ENCODE measurements at places on chromosomes 7 and 10.

- DNase-seq, result no peak
These were observed 101.3 kb downstream of the COL13A1 start for GRCh38 chr10:69902835-69903535.

GRCh38 chr7:29194594-29195427, at the start of gene CHN2:
TSS of gene CHN2 (plus strand) at chr7:29194775.
- DNase-seq, result peak; percentile 30

DNA sequence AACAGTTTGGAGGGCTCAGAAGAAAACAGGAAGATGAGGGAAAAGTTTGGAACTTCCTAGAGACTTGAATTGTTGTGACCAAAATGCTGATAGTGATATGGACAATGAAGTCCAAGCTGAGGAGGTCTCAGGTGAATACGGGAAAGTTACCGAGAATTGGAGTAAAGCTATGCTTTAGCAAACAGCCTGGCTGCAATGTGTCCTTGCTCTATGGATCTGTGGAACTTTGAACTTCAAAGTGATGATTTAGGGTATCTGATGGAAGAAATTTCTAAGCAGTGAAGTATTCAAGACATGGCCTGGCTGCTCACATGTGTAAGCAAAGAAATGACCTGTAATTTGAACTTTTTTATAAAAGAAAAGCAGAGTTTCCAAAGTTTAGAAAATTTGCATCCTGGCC, 240.2 kb upstream of the KLF14 start:
- DNase-seq, result no peak

GRCh38 chr10:79229071-79229541, 118.2 kb upstream of the PPIF start:
- no peak for DNase-seq

DNA sequence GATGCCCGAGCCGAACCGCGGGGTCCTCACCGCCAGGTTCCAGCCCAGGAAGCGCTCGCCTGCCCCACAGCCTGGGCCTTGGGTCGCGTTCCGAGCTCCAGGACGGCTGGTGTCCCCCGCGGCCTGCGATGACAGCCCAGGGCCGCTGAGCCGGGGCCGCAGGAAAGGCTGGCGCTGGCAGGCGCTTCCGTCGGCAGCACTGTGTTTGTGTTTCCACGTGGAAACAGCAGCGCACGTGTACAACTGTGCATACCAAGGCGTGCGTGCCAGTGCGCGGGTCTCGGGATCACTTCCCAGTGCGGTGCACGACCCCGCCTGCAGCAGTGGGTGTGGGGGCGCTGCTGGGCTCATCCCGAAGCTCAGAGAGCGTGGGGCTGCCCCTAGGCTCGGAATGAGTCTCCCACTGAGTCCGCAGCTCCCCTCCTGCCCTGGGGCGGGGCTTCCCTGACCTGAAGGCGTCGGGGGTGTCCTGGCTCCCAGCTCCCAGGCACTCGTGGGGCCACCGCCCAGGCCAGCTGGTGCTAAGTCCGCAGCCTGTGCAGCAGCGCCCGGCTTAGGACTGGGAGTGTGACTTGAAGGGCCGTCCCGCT, 17.2 kb downstream of the AP5Z1 start:
- DNase-seq, result no peak

DNA sequence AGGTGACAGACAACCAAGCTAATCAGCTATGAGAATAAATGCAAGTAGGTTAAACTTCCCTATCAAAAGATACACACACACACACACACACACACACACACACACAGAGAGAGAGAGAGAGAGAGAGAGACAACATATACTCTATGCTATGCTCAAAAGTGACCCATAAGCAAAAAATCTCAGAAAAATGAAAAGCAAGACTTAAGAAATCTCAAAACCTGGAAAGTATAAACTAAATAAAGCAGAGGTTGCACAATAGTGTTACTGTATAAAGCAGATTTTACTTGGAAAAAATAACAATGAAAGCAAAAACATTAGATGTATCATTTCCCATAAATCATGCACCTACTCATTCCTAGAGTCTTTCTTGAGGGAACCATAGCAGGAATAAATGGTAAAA, 221.5 kb downstream of the INHBA start:
- no peak for DNase-seq

DNA sequence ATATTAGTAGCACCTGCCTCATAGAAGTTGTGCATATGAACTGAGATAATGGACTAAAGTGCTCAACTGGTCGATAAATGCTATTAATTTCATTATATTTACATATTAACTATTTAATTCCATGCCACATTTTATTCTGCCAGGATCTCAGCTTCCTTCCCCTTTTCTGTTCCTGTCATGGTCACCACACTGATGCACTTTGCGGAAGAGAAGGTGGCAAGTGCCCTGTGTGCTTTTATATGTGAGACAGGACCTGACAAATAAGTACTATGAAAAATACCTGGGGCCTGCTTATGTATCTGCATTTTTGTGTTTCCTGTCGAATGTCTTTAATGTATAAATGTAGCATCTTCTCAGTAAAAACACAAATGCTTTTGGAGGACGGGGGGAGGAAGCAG, 12.2 kb downstream of the ATP6V0E2 start:
- no peak for DNase-seq

GRCh38 chr10:73368238-73368637, 9.6 kb upstream of the CFAP70 start:
- DNase-seq, result no peak

DNA sequence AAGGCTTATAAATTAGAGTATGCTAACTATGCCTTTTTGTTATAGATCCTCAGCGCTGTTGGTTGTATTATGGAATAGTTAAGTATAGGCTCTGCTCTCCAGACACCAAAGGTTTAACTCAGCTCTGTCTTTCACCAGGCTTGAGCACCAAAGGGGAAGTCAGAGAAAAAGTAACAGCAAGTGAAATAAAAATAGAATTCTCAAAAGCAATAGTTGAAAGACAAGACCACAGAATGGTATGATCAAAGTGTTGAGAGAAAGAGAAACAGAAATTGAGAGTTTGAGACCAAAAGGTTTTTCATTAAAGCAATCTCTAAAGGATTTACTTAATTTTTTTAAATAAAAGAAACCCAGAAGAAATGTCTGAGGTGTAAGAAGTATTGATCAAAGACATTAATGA, 529.8 kb upstream of the C7orf33 start:
- DNase-seq, result no peak

DNA sequence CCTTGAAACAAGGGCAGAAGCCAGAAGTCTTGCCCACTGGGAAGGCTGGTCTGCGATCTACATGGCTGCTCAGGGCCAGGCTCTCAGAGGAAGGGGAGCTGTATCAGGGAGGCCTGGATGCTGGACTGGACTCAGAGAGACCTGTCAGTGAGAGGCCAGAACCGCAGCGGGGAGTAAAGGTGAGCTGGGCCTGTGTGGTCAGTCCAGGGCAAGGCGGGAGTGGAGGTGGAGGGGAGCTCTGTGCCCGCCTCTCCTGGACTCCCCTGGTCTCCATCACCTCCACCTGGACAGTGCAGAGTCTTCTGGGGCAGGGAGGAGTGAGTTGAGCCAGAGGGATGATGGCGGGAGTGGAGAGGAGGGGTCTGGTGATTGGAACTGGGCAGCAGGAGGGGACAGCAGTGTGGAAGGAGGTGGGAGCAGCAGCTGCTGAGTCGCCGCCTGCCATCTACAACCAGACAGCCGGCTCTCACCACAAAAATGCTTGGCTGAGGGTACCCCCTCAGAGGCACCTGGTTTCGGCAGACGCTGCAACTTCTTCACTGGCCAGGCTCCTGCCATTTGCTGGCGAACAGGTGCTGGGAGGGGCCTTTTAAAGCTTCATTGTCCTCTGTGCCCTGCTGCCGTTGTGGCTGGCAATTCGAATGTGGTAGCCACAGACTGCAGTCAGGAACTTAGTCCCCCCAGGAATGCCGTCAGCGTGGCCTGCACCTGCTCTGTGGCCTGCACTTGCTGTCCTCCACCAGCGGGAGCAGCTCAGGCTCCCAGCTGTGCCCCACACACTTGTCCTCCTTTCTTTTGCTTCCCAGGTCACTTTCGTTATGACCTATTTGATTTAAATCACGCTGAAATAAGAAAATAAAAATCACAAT, 3.5 kb downstream of the RASSF4 start:
- DNase-seq, result no peak

DNA sequence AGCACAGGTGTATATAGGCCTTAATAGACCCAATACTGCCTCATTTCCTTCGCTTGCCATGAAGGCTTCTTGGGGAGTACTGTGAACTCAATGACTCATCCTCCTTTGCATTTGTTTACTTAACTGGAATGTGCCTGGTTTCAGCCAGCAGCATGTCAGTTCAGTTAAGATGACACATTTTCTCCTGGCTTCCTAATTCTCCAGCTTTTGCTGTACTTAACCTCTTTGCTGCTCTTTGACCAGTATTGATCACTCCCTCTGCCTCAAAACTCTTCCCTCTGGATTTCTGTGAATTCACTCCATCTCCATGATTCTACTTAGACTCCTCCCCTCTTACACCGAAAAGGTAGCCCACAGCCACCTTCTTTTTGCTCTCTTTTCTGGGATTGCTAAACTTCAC, 135.7 kb downstream of the MAGI2 start:
- peak; percentile 61 for DNase-seq

GRCh38 chr10:8227246-8227645, 172.8 kb downstream of the GATA3 start:
- no peak for DNase-seq

- DNase-seq, result no peak
These were observed 60.3 kb downstream of the WNT2 start for GRCh38 chr7:117262546-117262945.

- no peak for DNase-seq
These were observed 20.3 kb downstream of the CACUL1 start for GRCh38 chr10:118734475-118734874.

- no peak for DNase-seq
These were observed 29.7 kb downstream of the IMMP2L start for GRCh38 chr7:111532625-111533024.

DNA sequence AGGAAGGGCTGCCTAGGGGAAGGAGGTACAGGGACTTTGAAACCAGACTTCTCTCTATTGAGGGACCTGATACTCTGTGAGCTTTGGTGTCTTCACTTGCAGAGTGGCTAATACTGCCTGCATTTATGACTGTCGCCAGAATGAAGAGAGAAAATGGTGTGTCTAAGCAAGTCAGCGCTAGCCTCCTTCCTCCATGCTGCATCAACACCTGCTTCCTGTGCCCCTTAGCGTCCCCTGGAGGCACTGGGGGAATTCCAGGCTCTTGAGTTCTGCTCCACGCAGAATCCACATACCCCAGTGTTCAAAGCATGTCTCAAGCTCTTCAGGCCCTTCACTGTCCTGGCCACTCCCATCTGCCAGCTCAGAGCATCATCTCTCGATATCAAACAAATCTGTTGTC, 140.5 kb downstream of the PKD1L1 start:
- no peak for DNase-seq

DNA sequence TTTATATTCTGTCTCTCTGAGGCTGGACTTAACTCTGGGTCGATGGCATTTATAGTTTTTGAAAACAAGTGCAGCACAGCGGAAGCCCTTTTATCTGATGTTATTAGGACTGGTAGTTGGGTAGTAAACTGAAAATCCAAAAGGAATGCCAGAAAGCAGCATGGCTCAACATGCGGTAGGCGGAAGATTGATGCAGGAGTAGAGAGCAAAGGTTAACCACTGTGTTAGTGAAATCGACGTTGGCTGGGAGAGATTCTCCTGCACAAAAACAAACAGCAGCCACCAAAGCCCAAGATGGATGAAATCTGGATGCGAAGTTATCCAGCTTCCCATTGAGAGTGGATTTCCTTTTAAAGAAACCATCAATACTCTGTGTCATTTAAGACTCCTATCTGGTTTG, 54.5 kb upstream of the EMX2 start:
- DNase-seq, result no peak

DNA sequence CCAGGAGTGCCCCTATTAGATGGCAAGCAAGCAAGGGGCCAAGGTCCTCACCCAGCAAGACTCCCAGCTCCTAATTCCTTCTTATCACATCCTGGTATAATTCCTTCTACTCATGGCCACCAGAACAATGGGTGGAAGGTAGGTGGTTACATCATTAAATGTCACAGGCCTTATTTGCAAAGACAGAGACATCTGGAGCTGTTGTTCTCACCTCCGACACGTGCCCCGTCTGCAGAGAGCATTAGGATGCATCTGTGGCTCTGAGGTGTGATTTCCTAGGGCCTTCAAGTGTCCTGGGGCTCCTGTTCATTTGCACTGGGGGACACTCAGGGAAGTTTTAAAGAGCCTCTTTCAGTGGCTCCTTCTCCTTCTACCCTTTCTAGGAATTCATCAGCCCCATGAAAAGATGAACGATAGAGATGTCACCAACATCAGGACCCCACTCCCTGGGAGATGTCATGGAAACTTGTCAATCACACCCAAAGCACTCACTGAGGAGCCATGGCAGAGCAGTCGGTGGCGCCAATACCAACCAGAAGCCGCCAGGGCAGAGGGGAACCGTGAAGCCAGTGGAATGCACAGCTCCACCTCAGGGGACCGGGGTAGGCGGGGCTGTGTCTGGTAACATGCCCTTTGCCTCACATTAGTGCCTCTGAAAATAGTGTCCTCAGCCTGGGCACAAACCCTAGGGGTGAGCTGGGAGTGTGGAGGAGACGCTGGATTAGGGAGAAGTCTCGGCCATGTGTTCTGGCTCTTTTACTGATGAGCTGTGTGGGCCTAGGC, 2.9 kb upstream of the ATP6V0E2 start:
- no peak for DNase-seq

DNA sequence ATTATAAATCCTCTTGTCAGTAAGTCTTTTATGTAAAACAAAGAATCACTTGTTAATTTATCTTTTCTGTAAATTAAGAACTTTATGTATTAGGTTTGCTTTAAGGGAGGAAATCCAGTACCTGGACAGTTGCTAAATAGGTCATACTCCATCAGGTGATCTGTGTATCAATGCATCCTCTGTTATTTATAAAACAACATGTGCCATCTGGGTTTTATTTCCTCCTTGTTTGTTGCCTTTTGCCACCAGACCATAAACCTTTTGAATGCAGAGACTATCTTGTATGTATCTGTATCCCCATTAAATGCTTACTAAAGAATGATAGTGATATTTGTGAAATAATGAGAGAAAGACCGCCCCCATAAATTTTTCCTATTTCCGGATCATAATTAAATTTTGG, 70.0 kb downstream of the SLC35B4 start:
- DNase-seq, result no peak

GRCh38 chr7:127632276-127632910, 14.5 kb upstream of the PAX4 start:
- DNase-seq, result no peak

GRCh38 chr7:16265863-16266458, 155.4 kb downstream of the CRPPA start:
- no peak for DNase-seq

DNA sequence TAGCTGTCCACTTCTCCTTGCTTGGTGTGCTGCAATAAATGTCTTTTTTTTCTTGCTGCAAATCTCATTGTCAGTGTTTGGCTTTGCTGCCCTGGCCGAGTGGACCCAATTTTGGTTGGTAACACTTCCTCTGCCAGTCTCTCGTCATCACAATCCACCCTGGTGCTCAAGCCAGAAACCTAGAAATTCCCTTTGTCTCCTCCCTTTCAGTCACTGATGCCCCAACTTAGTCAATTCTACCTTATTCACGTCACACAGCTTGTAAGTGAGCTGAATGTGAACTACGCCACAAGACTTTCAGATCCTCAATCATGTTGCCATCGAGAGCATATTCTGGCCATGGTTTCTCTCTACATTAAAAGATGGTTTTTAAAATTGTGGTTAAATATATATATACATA, 13.0 kb upstream of the FRA10AC1 start:
- DNase-seq, result no peak

- DNase-seq, result no peak
These were observed 262.2 kb upstream of the TCERG1L start for GRCh38 chr10:131573707-131574106.

GRCh38 chr7:69739931-69740431, 141.7 kb downstream of the AUTS2 start:
- DNase-seq, result no peak

GRCh38 chr7:100449190-100449795, 13.0 kb upstream of the PPP1R35 start:
- no peak for DNase-seq

- DNase-seq, result no peak
These were observed 19.9 kb downstream of the NEUROG3 start for GRCh38 chr10:69553328-69553727.

All from NCI-H460 (cell line).